ENCODE measurements at places on chromosomes 6 and 20.

DNA sequence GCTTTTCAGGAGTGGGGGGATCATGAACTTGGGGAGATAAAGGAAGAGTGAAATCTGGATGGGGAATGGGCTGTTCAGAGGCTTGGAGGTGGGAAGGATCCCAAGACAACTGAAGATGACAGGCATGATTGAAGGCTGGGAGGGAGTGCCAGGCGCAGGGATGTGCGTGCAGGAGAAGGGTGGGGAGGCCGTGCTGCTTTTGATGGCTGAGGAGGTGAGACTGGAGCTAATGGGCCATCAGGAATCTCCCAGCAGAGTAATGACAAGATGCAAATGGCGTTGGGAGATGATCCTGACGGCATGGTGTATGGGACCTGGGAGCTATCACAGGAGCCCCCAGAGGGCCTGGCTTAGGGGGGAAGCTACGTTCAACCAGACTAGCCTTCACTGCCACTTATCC lies 1.6 kb downstream of the CPNE5 start:
- no peak for DNase-seq

GRCh38 chr6:53124131-53124800 lies 24.4 kb downstream of the GCM1 start:
- no peak for DNase-seq

- no peak for DNase-seq
Observed at GRCh38 chr6:126210398-126211075, 129.4 kb upstream of the CENPW start.

DNA sequence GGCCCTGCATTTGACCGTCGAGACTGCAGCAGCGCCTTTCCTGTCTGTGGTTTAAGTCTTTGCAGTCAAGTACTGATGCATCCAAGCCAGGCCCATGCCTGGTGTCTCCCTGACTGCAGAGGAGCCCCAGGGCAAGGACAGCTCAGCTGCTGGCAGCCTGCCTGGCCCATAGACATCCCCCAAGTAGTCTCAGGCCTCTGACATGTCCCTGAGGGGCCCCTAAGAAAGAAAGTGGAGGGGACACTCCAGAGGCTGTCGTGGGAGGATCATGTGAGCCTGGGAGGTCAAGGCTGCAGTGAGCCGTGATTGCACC lies 18.0 kb downstream of the HRH3 start:
- DNase-seq: no peak

- no peak for DNase-seq
Observed at GRCh38 chr6:113433335-113433991, 423.7 kb upstream of the MARCKS start.

DNA sequence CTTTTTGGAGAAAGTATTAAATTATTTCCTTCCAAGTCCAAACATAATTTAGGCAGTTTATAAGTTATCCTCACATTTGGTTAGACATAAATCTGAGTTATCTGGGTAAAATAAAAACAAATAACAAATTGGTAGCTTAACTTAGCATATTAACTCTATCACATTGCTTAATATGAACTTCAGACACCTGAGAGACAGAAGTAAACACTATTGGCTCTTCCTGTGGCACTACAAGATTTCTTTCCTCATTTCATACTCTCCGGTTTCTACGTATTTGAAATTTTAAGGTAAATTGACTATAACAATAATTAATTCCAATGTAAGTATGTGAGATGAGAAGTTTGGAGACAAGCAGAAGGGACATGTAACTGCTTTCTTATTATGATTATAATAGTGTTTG lies 106.8 kb downstream of the TRMT11 start:
- DNase-seq: no peak

GRCh38 chr20:62601172-62601571 lies 41.1 kb upstream of the SLCO4A1 start:
- DNase-seq: no peak

DNA sequence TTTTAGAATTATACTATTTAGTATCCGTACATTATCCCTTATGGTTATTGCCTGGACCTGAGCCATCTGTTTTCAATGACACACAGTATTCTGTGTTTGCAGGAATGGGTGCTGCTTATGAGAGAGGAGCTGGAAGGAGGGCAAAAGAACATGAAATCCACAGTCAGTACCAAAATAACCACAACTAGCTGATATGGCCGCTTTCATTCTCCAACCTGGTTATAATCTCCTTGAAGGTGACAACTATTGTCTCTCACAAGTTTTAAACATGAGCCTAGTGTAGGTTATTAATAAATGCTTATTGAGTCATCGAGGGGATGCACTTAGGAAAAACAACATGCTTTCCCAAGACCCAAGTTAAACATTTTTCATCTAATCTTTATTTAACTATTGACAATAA lies 356.6 kb downstream of the BMP2 start:
- DNase-seq: no peak

DNA sequence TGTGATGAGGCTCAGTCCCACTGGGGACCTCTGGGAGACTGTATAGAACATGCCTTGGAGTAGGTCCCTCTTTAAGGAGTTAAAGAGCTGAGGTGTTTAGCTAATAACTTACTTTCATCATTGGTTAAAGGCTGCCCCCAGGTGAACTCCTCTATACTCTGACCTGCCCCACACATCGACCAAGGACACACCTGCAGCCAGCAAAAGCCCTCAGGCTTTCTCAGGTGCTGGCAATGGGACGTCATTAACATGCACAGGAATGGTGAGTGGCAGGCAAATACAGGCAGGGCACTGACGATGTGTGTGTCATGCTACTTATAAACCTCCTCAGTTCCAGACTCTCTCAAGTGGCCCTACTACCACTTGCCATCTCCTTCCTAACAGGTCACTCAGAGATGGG lies 366.4 kb downstream of the KIF16B start:
- DNase-seq: no peak

DNA sequence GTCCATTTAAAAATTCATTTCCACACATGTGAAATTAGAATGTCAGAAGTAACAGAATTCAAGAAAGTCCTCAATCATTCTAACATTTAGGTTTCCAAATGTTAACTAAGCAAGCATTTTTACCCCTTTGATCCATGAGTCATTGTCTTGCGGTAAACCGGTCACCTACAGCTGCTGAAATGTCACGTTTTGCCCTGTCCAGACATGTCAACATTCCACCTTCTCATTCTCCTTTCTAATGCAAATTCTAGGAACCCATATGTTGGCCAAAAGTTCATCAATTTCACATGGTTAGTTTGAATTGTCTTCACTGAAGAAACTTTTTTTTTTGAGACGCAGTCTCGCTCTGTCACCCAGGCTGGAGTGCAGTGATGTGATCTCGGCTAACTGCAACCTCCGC lies 117.2 kb downstream of the IPCEF1 start:
- DNase-seq: no peak

DNA sequence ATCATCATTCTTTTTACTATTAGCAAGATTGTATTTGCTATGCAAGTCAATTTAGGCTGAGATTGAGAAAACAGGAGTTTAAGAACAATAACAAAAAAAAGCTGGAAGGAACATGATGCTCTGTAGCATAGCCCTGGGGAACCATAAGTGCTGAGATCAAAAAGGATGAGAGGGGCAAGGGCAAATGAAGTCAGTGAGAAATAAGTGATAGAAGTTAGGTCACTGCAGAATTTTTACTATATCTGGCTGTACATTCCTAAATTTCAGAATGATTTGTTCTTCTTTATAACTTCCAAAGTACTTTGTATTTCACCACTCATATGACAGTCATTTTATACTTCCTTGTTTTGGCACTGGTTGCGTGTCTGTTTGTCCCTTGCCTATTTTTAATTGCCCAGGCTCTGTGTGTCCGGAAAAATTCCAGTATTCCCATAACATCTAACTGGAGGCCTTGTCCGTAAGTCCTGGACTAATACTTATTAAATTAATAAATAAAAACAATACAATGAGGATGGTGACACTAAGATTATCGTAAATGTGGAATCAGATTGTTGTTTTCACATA lies 444.7 kb downstream of the TENT5A start:
- no peak for DNase-seq

DNA sequence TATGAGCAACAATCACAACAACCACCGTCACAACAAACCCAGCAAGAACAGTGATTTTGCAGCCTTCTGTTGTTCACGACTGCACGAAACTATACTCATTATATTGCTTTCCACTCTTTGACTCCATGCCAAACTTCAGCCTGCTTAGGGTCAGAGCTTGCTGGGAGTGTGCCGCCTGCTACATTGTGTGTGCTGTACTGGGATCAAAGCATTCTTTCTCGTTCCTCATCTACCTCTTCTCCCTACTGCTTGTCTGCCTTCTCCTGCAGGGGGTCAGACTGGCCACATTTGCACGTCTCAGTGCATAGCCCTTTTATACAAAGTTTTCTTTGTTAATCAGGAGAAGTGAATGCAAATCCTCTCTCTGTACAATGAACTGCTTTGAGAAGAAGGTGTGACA lies 401.6 kb upstream of the CITED2 start:
- peak; percentile 21 for DNase-seq

- no peak for DNase-seq
Observed at GRCh38 chr6:114084327-114084890, 113.5 kb upstream of the HDAC2 start.

DNA sequence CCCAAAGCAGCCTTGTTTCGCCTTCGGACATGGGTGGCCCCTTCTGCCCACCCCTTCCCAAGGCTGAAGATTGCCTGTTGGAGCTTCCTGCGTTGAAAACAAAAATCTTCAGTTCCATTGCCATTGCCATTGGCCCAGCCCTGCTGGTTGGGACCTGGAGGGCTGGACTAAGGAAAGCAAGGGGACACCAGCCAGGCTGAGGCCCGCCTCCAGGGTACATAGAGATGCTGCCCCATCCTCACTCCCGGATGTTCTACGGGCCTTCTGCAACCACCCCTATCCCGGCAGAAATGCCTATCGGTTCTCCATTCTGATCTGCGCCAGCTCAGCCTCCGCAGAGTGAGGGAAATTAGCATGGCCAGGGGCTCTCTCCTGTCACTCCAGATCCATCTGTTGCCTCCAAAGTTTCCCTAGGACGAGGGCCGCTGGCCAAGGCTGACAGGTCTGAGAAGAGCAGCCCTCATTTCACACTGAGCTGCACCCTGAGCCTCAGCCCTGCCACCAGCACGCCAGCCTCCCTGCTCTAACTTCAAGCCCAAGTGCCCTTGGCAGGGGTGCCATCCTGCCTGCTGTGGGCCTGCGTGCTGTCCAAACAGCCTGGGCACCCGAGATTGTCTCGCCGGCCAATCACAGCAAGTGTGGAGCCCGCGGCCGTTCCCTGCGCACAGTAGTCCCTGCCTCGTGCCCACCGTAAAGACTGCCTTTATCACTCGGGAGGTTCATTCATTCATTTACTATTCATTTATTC lies 13.4 kb upstream of the STX16 start:
- DNase-seq: no peak

DNA sequence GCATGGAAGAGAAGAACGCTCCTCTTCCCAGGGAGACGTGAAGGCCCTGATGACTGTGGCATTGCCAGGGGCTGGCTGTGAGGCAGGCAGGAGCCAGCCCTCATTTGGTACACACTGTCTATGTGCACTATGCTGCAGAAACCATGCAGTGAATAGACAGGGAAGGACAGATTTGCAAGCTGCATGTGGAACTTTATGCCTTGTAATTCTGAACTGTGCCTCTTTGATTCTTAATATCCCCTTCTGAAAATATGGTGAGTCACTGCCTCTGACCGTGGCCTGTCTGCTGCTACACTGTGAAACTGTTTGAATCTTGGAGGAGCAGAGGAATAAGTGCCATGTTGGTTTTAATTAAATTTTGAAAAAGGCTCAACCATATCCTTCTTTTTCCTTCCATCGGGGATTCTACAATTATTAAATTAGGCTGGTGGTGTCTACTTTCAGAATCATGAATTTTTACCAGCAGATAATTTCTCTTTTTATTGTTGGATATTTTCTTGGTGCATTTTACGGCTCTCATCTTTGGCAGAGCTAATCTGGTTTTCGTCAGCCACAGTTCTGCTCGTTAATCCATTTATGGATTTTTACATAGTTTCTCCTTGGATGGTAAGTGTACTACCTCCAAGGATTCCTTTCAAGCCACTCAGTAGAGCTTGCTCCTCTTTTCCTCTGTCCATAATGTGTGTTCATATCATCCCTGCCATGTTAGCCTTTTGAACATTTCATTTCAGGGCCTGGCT lies 301.0 kb upstream of the SLC35B3 start:
- DNase-seq: peak; percentile 61

DNA sequence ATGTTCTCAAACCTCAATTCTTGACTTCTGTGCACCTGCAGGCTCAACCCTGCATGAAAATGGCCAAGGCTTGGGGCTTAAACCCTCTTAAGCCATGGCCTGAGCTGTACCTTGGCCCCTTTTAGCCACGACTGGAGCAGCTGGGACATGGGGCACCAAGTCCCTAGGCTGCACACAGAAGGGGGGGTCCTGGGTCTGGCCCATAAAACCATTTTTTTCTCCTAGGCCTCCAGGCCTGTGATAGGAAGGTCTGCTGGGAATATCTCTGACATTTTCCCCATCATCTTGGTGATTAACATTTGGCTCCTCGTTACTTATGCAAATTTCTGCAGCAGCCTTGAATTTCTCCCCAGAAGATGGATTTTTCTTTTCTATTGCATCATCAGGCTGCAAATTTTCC lies 119.4 kb upstream of the VGLL2 start:
- DNase-seq: no peak

DNA sequence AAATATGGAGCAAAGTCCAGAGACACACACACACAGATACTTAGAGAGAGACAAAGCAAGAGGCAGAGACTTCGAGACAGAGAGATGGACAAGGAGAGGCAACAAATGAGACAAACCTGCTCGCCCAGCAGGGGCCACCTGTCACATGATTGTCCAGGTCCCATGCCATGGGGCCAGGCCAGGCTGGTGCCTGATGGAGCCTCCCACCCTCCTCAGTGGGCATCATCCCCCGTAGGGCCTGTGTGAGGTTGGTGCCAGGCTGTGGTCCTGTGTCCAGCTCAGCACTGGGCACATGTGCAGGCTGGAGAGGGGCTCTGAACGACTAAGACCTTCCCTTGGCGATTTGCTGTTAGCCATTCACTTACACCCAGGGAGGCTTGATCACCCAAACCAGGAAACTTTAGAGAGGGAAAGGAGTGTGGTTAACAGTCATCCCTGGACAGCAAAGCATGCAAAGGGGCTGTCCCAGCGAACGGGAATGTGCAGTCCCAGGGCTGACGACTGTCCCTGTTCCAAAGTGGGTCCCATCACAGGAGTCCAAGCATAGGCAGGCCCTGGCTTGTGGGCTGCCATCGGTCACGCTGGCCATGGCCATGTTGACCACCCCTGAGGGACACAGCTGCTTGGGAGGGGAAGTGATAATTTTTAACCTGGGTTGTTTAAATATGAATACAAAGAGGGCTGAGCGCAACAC lies 38.4 kb upstream of the PHACTR3 start:
- DNase-seq: no peak

DNA sequence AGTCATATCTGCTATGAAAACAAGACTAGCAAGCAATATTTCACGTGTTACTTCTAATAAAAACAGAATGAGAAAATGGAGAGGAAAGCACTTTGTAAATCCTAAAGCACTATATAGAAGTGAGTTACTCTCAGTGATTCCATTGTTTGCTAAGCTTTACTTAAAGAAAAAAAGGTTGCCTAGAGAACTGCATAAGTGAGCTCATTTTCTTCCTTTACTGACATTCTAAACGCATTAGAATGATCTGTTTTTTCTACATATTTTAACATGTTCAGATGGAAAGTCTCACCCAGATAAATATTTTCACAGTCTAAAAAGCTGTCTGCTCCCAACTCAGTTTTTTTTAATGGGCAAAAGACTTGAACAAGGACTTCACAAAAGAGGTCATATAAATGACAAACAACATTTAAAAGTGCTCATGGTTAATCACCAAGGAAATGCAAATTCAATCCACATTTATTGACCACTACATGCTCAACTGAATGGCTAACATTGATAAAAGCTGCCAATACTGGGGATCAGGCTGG lies 52.9 kb upstream of the AKAP12 start:
- DNase-seq: no peak

GRCh38 chr6:142592876-142593275 lies 291.1 kb downstream of the ADGRG6 start:
- no peak for DNase-seq

- no peak for DNase-seq
Observed at GRCh38 chr6:7152462-7152861, 44.7 kb downstream of the RREB1 start.

Data from COLO829 (cell line).